ENCODE measurements at places on chromosomes 16 and 17.

DNA sequence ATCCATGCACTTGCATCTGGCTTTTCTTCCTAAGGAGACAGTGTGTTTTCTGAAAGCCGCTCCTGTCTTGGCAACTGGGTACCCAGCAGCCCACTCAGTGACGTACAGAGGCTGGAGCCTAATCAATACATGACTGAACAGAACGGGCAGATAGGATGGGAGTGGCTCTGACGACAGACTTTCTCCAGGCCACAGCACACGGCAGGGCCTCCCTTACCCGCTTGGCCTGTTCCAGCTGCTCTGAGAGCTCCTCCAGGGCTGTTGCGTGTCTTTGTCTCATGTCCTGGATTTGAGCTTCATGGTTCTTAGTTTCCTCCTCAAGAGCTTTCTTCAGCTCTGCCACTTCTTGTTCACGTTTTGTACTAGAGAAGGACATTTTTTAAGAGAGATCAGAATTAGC is 64.9 kb downstream of the NDEL1 start:
- DNase-seq, result no peak

- no peak for DNase-seq
Measured at GRCh38 chr17:57577751-57578607, 167.1 kb downstream of the CCDC182 start.

GRCh38 chr16:14070877-14071575 is at the start of gene MRTFB:
Gene MRTFB (plus strand): TSS chr16:14071319. CDS start chr16:14140607, 69,288 bp downstream.
- DNase-seq, result no peak

DNA sequence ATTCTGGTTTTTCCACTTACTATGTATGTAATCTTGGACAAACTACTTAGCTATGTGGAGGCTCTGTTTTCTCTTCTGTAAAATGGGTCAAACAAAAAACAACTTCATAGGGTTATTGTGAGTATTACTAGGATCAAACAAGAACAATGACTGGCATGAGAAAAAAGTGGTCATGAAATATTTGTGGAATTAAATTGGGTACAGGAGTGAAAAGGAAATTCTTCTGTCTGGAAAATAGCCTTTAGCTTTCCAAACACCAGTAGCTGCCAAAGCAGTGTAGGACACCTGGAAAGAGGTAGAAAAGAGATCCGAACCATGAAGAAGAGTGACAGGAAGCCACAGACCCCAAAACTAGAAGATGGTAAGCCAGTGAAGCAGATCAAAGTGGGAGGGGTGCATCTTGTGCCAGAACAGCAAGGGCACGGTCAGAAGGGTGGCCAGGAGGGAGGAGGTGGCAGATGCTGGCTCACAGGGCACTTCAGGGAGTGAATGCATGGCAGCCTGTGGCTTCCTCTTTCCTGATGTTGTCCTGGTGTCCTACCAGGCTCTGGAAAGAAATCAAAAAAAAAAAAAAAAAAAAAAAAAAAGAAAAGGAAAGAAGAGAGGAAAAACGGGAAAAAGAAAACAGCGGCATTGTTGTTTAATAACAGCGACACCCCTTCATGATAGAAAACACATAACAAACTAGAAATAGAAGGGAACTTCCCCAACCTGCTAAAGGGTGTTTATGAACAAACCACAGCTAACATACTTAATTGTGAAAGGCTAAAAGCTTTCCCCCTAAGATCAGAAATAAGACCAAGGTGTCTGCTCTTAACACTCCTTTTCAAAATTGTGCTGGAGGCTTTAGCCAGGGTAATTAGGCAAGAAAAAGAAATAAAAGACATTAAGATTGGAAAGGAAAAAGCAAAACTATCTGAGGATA is 67.9 kb downstream of the PCTP start:
- DNase-seq, result no peak

GRCh38 chr16:79195938-79196337 is 404.6 kb downstream of the MAF start:
- DNase-seq, result no peak

DNA sequence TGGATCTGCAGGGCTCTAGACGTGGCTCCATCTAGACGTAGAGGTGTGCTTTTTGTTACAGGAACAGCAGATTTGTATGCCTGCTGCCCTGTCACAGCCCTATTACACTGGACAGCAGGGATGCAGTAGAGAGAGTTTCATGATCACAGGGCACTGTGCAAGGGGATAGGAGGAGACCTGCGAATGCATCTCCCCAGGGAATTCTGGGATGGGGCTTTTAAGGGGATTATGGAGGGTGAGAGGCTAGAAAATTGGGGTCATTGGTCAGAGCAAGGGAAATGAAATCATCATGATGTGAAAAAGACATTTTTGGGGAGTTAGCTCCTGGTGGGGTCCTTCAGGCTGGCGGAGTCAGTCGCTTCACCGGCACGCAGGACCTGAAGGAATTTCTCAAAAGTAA is 3.9 kb upstream of the NUPR1 start:
- no peak for DNase-seq

DNA sequence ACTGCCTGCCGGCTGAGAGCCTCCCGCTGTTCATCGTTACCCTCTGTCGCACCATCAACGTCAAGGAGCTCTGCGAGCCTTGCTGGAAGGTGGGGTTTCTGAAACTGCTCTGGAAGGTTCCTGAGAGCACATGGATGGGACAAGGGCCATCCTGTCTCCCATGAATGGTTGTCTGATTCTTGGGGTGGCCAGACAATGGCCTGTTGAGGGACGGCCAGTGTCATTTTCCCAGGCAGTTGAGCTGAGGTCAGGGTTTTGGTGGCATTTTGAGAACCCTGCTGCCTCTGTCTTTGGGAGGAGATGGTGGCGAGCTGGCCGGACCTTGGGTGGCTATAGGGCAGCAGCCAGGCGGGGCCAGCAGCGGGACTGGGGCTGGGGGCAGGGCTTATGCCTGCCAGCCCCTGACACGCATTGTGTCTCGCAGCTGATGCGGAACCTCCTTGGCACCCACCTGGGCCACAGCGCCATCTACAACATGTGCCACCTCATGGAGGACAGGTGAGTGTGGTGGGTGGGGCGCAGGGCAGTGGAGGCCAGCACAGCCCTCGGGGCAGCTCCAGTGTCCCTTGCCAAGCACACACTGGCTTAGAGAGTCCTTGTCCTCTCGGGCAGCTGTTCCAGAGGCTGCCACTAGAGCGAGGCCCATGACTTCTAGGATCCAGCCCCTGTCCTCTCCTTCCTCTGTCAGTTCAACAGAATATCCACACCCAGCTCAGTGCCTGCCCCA is 9.1 kb downstream of the TSC2 start:
- no peak for DNase-seq

DNA sequence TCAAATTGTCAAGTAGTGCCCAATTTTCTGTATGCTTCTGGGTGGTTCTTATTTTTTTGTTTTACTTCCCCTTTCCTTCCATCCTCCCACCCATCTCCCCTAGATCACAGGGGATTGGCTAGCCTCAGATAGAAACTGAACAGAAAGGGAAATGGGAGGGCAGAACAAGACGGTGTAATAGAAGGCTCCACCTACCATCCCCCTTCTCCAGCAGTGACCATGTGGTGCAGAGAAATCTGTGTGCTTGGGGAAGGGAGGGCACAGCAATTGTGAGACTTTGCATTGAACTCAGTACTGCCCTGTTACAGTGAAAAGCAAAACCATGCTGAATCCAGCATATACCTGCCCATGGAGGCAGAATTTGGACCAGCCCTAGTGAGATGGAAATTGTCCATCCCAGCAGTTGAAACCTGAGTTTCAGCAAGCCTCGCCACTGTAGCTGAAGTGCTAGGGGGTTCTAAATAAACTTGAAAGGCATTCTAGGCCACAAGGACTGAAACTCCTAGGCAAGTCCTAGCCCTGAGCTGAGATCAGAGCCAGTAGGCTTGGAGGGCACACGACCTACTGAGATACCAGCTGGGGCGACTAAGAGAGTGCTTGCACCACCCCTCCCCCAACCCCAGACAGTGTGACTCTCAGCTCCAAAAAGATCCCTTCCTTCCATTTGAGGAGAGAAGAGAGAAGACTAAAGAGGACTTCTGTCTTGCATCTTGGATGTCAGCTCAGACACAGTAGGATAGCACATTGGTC is 5.2 kb downstream of the SLFN11 start:
- no peak for DNase-seq

GRCh38 chr17:64491034-64491860 is 5.6 kb downstream of the POLG2 start:
- no peak for DNase-seq

GRCh38 chr17:8961829-8962228 is 3.7 kb downstream of the PIK3R5 start:
- no peak for DNase-seq

DNA sequence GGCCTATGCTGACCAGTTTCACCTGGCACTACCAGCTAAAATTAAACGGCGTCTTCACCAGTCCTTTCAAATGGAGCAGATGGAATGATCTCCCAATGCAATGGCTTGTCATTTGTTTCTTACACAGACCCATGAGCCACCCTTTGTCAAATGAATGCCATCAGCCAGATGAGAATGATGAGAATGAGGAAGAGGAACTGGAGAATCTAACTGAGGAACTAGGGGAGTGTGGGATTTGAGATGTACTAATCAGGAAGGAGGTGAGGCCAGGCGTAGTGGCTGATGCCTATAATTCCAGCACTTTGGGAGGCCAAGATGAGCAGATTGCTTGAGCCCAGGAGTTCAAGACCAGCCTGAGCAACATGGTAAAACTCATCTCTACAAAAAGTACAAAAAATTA is 116.4 kb downstream of the HS3ST3A1 start:
- no peak for DNase-seq

- no peak for DNase-seq
Measured at GRCh38 chr17:33038740-33039139, 47.1 kb downstream of the SPACA3 start.

DNA sequence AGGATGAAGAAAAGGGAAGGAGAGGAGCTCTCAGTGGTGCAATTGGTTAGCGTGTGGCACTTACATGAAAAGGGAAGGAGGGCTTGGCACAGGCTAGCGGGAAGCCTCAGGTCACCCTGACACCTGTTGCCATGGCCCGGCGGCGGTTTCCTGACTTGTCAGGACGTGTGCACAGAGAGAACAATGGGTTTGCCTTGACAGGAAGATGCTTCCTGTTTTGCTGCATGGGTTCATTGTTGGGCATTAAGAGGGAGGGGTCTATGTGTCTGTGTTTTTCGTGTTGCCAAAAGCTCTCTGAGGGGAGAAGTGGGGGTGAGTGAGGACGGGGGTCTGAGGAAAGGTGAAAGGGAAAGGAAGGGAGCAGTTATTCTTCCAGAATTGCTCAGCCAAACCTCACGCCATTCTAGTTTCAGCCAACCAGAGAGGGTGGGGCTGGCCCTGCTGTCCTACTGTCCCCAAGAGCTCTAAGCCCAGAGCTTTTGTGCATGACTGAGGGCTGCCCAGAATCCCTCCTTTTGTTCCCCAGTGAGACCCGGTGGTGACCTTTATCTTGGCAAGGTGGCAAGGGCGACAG is 17.1 kb upstream of the CCR7 start:
- DNase-seq, result peak; percentile 32

- no peak for DNase-seq
Measured at GRCh38 chr17:13885953-13886889, 183.1 kb upstream of the COX10 start.

GRCh38 chr17:58822148-58823050 is 66.7 kb downstream of the PPM1E start:
- DNase-seq, result no peak

- DNase-seq, result no peak
Measured at GRCh38 chr17:47719411-47720152, 13.5 kb upstream of the TBX21 start.

DNA sequence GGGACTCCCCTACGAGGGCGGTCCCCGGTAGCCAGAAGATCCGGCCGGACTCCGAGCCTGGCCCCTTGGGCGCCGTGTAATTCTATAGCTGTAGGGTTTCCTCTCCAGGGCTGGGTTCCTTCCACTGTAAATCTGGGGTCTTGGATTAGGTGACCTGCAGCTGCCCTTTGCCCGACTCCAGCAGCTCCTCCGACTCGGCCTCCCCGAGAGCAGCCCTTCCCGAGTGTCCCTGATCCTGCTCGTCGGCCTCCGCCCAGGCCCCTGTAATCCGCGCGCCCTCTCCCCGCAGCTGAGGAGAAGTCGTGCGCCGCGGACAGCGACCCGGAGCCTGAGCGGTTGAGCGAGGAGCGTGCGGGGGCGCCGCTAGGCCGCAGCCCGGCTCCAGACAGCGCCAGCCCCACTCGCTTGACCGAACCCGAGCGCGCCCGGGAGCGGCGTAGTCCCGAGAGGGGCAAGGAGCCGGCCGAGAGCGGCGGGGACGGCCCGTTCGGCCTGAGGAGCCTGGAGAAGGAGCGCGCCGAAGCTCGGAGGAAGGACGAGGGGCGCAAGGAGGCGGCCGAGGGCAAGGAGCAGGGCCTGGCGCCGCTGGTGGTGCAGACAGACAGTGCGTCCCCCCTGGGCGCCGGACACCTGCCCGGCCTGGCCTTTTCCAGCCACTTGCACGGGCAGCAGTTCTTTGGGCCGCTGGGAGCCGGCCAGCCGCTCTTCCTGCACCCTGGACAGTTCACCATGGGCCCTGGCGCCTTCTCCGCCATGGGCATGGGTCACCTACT is 5.5 kb downstream of the TBX2 start:
- no peak for DNase-seq

GRCh38 chr16:79296491-79296890 is 304.0 kb downstream of the MAF start:
- no peak for DNase-seq

DNA sequence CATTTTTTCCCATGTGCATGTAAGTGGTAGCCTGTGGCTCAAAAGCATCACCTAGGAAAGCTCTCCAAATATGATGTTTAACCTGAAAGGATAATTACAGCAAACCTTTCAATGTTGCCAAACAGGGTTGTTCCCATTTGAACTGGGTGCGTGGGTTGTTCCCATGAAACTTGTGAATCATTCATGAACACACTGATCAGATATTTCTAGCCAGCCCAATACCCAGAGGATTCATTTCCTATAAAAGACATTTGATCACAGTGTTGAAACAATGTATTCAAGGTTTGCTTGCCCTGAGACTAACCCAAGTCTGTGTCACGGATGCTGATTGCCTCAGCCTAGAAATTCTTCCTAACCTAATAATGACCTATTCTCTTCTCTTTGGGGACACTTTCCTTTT is 12.9 kb downstream of the KRT39 start:
- DNase-seq, result no peak

DNA sequence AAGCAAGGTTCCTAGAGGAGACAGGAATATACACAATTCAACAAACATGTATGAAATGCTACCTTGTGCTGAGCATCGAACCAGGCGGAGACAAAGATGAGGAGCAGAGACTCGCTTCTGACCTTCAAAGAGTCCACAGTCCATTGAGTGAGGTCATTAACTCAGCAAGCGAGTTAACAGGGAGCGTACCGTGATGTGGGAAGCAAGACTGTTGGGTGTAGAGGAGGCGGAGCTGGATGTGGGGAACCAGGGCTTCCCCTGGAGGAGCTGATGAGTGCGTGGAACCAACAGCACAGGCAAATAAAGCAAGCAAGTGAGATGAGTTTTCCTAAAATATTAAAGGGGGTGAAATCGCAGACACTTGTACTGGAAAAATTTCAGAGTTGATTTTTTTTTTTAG is 65.0 kb downstream of the NXN start:
- no peak for DNase-seq

DNA sequence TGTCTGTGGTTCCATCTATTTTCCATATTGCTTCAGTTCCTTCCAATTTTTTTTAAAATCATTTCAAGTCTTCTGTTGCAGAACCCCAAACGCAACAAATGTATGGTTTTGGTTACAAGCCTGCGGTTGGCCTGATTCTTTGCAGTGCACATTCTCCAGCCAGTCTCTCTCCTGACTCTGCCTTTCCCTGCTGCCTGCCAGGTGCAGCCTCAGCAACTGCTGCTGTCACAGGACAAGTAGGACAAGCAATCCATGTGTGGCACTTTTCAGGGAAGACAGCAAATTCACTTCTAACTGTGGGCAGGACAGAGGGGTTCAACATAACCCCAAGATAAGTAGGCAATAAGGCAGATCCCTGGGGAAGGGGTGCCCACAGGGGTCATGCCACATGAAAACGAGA is 24.2 kb downstream of the EMP2 start:
- DNase-seq, result no peak

GRCh38 chr16:30358990-30359870 is 4.1 kb upstream of the CD2BP2 start:
- DNase-seq, result no peak

All from esophagus squamous epithelium (tissue), 5 donors.